NCI-H1092 (cell line): ENCODE measurements at places on chromosomes 13 and 19.

DNA sequence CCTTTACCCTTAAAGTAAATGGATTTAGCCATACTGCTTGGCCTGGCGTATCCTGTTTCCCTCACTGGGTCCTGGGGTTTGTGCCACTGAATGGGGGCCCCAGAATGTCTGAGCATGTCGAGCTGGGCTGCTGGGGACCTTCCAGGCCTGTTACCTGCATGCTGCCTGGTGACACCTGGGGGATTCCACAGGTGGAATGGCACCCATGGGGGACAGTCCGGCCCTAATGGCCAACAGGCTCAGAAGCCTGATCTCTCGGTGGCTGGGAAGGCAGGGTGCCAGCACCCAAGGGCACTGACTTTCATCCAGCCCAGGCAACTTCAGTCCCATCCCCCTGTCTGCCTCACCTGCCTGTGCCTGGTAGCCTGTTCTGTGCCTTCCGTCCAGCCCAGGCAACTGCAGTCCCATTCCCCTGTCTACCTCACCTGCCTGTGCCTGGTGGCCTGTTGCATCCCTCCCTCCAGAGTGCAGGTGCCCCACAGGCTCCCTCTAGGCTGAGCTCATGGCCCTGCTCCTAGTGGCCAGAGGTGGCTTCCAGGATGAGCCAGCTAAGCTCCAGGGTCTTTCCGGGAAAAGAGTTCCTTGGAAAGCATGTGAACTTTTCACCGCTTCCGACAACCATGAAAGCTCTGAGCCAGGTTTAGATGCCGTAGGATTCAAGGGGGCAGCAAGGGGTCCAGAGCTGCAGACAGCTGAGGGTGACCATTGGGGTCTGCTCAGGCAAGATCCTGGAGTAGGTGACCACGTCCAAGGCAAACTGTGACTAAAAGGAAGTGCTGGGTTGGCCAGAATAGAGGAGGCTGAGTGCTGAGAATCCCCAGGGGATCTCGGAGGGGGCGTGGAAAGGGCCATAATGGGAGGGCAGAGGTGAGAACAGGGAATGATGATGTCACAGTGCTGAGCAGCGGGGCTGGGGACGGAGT lies 30.3 kb upstream of the ZNF492 start:
- no peak for DNase-seq

DNA sequence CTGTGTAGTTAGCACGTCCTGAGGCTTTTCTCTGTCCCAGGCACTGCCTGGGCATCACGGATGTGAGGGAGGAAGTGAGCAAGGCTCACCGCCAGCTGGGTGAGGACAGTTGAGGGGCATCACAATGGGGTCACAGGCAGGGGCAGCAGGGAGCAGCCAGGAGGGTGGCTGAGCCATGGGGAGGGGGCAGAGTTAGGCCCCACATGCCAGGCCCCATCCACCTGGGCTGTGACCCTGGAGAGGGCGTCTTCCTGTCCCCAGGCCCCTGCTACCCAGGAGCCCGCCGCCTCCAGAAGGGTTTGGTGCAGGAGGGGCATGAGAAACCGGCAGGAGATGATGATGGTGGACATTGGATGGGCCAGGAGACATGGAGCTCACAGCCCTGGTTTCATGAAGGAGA lies 56.8 kb upstream of the F7 start:
- DNase-seq, result no peak

GRCh38 chr19:40571831-40572495 lies 4.7 kb upstream of the SHKBP1 start:
- no peak for DNase-seq

GRCh38 chr13:101552786-101553185 lies 100.3 kb downstream of the ITGBL1 start:
- DNase-seq, result no peak

- DNase-seq, result no peak
Observed at GRCh38 chr19:44600466-44600865, 12.9 kb upstream of the IGSF23 start.

DNA sequence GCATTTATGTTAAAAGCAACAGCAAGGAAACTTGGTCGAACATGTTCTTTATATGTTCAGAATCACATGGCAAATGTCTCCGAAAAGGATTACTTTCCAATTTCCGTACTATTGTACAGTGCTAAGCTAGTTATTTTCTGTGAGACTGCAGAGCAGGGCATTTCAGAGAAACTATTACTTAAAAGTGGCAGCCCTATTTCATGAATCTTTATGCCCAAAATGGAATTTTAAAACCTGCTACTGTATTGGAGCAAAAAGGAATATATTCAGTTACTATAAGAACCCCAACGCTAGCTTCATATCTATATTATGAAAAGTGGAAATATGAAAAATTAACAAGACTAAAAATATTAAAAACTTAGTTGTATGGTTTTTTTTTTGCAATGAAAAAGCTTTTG lies 2.2 kb upstream of the KLF5 start:
- no peak for DNase-seq

- no peak for DNase-seq
Observed at GRCh38 chr19:54387991-54388801, 23.5 kb upstream of the LAIR1 start.

GRCh38 chr13:46475541-46475991 lies 77.4 kb upstream of the LRCH1 start:
- DNase-seq, result no peak

DNA sequence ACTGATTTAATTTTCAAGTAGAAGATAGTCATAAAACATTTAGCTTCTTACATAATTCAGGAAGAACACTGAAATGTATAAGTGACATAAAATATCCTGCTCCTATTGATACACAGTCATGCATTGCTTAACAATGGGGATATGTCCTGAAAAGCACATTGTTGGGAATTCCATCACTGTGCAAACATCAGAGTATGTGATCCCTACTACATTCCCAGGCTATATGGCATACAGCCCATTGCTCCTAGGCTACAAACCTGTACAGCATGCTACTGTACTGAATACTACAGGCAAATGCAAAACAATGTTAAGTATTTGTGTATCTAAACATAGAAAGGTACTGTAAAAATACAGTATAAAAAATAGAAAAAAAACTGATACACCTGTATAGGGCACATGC lies 723.9 kb upstream of the ARGLU1 start:
- no peak for DNase-seq

- DNase-seq, result no peak
Observed at GRCh38 chr13:46354156-46355087, 32.6 kb downstream of the RUBCNL start.

GRCh38 chr13:25973576-25973975 lies 78.2 kb downstream of the SHISA2 start:
- no peak for DNase-seq

- no peak for DNase-seq
Observed at GRCh38 chr19:3024870-3025548, 4.1 kb downstream of the TLE2 start.

- no peak for DNase-seq
Observed at GRCh38 chr13:110150384-110151101, 156.4 kb downstream of the COL4A1 start.

DNA sequence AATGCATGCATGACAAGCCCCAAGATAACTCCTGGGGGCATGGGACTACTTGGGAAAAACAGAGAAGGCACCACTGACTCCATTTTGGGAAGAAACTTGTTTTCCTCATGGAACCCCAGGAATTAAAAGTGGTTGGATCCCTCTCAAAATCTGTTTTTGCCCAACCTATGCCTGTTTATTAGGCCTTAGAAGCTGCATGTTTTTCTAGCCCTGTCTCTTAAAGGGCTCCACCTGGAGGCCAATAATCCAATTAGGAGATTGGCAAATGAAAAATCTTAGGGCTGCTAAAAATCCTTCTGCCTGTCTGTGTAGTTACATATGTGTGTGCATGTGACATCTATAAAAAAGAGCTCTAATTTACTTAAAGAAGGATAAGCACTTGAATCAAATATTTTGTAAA lies 26.9 kb downstream of the MED4 start:
- DNase-seq, result no peak

DNA sequence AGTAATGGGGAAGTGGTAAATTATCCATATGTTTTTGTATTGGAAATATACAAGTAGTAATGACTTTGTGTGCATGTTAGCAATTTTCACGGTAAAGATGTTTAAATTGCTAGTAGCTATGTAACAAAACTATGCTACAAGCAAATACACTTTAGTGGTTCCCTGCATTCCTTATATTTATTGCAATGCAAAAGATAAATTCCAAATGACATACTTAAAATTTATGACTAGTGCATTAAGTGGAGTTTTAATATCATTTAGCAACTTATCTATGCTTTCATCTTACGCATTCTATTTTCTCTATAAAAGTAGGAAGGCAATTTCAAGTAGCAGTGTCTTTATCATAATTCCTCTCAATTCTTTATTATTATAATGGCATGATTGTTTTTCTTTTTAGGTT lies 482.8 kb downstream of the SLITRK5 start:
- DNase-seq, result no peak

- peak; percentile 71 for DNase-seq
Observed at GRCh38 chr19:7500811-7501450, 12.1 kb upstream of the PEX11G start.

GRCh38 chr13:35140831-35141230 lies 198.8 kb downstream of the NBEA start:
- DNase-seq, result no peak

DNA sequence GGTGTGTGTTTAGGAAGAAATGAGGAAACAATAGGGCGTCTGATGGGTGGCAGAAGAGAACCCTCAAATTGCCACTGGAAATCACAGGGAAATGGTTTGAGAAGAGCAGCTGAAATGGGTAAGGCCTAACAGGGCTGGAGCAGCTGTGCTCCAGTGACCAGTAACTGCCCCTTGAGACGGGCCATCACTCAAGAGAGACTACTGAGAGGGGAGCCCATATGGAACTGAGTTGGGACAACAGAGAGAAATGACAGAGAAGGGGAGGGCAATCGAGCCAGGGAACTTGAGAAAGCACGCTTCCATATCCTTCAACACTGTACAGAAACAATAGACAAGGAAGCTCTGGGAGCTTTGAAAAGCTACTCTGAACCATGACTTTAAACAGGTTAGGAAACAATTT lies 175.2 kb upstream of the RNF113B start:
- no peak for DNase-seq

- DNase-seq, result no peak
Observed at GRCh38 chr19:3586127-3586626, 899 bp downstream of the GIPC3 start.

DNA sequence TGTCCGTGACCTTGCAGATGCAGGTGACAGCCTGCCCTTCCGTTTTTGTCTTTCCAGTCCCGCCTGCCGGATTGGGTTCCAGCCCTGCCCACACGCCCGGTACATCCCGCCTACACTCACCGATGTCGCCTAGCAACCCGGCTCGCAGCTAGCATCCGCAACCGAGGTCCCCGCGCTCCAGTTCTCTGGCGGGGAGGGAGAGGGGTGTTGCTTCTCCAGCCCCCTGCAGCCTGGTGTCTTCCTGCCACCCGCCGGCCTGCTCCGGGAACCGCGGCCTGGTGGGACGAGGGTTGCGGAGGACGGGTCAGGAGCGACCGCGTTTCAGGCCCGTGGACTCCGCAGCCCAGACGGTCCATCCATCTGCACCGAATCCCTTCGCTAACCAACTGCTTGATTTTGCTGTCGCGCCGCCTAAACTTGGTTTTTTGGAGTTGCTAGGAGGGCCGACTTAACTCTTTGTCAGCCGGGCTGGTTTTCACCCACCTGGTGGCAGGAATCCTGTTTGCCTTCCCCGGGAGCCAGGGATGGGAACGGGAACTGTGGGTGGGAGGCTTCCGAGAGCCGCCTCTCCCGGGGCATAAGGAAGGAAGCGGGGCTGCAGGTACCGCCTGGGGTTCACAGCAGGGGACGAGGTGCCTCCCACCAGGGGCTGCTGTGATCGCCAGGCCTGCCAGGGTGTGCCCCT lies 15.4 kb upstream of the MATK start:
- DNase-seq, result peak; percentile 35

GRCh38 chr19:43743059-43743458 lies 11.7 kb downstream of the SMG9 start:
- DNase-seq, result no peak
